Fibroblast of skin of left biceps (primary cell): ENCODE measurements at places on chromosomes 1 and 21.

DNA sequence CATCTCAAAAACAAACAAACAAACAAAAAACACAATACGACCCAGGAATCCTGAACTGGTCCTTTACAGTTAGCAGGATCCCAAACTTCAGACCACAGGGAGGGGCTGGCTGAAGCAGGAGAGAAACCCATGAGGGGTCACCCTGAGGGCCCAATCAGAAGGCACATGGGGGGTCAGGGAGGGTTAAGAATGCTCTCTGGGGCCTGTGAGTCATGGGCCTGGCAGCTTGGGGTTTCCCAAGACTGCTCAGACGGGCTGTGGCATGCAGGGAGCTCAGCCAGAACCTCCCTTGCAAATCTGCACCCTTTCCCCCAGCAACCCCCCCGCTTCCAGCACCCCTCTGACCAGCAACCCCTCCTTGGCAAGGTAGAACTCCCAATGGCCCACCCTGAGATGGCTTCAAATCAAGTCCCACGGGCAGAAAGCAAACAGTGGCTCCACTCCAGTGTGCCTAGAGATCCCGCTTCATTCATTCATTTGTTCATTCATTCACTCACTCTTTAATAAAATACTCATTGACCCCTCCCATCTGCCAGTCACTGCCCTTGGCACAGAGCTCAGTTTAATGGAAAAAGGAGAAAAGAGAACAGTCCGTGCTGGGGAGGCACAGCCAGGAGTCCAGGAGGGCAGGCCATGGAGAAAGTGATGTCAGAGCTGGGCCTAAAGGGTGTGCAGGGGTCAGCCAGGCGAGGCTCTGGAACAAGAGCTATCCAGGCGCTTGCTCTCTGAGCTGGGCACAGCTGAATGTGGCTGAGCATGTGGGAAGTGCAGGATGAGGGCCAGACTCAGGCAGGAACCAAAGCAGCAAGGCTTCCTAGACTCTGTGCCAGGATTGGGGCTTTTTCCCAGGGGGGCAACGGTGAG, 8.2 kb downstream of the UQCRHL start:
- DNase-seq: peak; percentile 87

- no peak for DNase-seq
These were observed 79.2 kb downstream of the CD34 start for GRCh38 chr1:207831517-207832327.

GRCh38 chr1:246142320-246142893, 364.7 kb downstream of the SMYD3 start:
- DNase-seq: peak; percentile 76

GRCh38 chr1:43982808-43983207, 3.8 kb downstream of the B4GALT2 start:
- no peak for DNase-seq

DNA sequence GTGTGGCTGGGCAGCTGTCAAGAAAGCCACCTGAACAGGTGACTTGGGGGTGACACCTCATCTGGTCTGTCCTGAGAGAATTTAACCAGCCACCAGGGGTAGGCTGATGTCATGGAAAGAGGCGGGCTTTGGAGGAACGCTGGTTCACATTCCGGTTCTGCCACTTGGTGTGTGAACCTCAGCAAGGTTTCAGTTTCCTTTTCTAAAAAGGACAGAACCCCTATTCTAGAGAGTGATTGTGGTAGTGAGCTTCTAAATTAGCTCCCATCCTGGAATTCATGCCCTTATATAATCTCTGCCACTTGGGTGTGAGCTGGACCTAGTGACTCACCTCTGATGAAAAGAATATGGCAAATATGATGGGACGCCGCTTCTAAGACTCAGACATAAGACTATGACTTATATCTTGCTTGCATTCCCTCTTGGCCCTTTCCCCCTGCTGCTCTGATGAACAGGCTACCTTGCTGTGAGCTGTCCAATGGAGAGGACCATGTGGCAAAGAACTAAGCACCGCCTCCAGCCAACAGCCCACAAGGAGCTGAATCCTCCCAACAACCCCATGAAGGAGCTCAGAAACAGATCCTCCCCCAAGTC, 332.1 kb downstream of the RRAGC start:
- no peak for DNase-seq

DNA sequence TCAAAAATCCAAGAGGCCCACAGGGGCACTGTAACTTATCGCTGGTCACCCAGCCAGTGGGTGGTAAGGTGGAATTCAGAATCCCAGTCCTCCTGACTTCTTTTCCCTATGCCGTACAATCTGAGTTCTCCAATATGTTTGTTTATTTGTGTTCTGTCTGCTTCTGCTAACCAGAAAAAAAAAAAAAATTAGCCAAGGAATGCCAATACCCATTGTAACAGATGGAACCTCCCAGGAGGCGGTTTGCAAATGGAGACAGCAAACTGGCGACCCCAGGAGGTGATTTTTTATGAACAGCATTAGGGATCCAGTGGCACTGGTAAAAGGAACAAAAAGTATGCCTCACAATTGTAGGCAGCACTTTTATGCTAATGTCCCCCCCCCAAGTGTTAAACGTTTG, 189.0 kb upstream of the FGGY start:
- DNase-seq: no peak

DNA sequence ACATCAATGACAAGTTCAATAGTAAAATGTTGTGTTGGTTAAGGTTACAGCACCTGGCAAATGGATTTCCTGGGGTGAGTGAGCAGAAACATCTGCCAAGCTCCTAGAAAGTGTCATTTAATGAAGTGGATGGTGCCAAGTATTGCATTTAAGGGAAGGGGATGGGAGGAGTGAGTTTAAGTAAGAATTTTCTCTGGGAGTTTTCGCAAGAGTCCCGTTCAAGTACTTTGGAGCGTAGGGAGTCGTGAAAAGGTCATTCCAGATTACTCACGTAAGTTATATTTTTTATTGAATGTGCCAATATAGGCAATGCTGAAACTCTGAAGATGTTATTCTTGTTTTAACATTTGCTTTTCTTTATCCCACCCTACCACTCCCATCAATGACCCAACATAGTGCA, 117.4 kb upstream of the RAB3GAP2 start:
- no peak for DNase-seq

DNA sequence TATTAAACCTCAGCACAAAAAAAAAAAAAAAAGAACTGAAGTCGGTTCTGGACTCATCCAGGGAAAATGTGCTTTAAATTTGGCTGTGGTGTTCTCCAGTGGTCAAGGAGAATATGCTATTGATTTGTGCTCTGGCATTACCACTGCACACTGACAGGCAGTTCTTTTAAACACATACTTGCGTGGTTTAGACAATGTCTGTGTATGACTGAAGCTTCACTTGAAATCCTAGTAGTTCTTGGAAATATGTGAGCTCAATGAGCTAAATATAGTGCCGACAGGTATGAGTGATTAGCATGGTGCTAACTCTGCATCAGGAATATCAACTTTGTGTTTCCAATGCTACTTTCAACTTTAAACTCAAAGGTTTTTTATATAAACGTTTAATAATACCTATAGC, 415.6 kb downstream of the SMYD3 start:
- peak; percentile 68 for DNase-seq

GRCh38 chr1:118999348-119000071, 11.4 kb upstream of the TBX15 start:
- no peak for DNase-seq

DNA sequence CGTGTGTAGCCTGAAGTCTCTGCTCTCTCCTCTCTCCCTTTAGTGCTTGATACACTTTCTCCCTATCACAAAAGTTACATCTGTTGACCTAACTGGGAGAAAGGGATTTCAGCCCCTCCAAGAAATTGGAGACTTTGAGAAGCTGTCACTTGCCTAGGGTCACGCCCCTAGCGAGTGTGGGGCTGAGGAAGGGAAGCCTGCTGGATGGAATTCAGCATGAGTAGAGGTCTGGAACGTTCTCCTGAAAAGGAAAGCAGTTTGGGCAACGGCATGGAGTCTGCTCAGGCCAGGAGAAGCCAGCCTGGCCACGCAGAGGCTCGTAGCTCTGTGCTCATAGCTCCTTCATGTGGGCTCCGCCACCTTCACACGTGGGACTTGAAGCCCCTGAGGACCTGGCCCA, 22.4 kb downstream of the COL16A1 start:
- no peak for DNase-seq

DNA sequence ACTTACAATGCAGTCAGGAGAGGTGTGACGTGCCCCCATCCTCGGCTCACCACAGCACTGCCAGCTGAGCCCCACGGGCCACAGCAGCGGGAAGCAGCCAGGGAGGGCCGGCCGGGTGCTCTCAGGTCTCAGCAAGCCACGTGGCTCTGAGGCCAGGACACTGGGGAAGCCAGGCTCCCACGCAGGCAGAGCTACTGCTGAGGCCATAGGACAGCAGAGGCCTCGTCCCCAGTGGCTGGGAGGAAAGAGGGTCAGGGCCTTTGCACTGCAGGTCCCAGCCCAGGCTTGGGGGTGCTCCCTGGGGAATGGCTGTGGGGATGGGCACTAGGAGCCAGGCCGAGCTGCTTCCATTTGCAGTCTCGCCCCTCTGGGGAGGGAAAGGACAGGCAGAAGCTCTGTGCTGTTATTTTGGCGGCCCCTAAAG, 5.8 kb downstream of the LRRC47 start:
- no peak for DNase-seq

GRCh38 chr1:177333936-177334595, 163.3 kb downstream of the BRINP2 start:
- DNase-seq: no peak

GRCh38 chr1:4838231-4838630, 183.8 kb downstream of the AJAP1 start:
- DNase-seq: no peak

GRCh38 chr1:103256490-103256889, 148.2 kb upstream of the COL11A1 start:
- DNase-seq: no peak

DNA sequence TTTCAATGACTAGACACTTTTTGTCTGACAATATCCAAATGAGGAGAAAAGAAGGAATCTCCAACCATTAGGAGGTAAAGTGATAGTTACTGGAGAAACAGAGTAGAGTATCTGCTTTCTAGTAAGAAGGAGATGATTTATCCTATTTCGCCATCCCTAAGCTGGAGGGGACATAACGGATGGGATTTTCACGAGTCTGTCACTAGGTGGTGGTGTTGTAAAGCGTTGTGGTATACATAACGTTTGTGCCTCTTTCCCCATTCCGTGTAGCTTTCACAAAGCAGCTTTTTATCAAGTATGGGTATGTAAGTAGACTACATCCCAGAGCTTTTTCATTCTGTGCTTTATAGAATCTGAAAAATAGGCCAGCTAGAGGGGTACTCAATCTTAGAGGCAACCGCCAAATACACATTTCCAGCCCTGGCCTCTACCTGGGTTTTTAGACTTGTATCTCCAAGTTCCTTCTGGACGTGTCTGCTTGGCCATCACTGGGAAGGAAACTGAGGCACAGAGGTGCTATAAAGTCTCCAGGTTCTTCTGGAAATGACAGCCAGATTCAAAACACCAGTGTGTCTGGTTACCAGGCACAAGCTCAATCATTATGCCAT, 33.3 kb upstream of the FAM3B start:
- DNase-seq: peak; percentile 64

- peak; percentile 48 for DNase-seq
These were observed 26.8 kb downstream of the IFI44 start for GRCh38 chr1:78676347-78676982.
